ENCODE measurements at places on chromosomes 7 and 10. TPM values are rescaled to one million over a fixed set of nuclear protein-coding genes. Genes with fewer than 3 reads are reported as not detected.

DRGX gene
- not detected for total RNA-seq

AKR1E2 gene
- 2.2 TPM for total RNA-seq

ABCC2 gene
- total RNA-seq, result 3.4 TPM

SPDYE11 gene
- total RNA-seq, result not detected

PKD2L1 gene
- not detected for total RNA-seq

SFTPA2 gene
- total RNA-seq, result not detected

ACTR3C gene
- total RNA-seq, result 2.9 TPM

RADIL gene
- not detected for total RNA-seq

TMEM176A gene
- 0.64 TPM for total RNA-seq

AASS gene
- 2.1 TPM for total RNA-seq

OPTN gene
- 89.6 TPM for total RNA-seq

SEMA3A gene
- total RNA-seq, result 4.0 TPM

MMP21 gene
- total RNA-seq, result not detected

UNCX gene
- not detected for total RNA-seq

SUN3 gene
- total RNA-seq, result not detected

XRCC2 gene
- total RNA-seq, result 10.1 TPM

NPFFR1 gene
- total RNA-seq, result not detected

ORAI2 gene
- total RNA-seq, result 70.4 TPM

CDHR1 gene
- 3.3 TPM for total RNA-seq

PRTFDC1 gene
- 0.69 TPM for total RNA-seq

TMEM229A gene
- total RNA-seq, result not detected

PTPRN2 gene
- total RNA-seq, result 0.17 TPM

PLXDC2 gene
- 14.0 TPM for total RNA-seq

PTPN20 gene
- not detected for total RNA-seq

AQP1 gene
- not detected for total RNA-seq

RBM20 gene
- not detected for total RNA-seq

CCDC71L gene
- 42.7 TPM for total RNA-seq

UBE2H gene
- total RNA-seq, result 24.9 TPM

AZGP1 gene
- not detected for total RNA-seq

SKIDA1 gene
- not detected for total RNA-seq

MKX gene
- total RNA-seq, result not detected

MBL2 gene
- not detected for total RNA-seq

All from natural killer cell treated with Interleukin-12 subunit alpha and Interleukin-12 subunit beta and Interleukin-15 and Interleukin-18, amount 100 ng/mL, for 72 hours (primary cell).